ENCODE measurements at places on chromosomes 12 and 14. TPM values are rescaled to one million over a fixed set of nuclear protein-coding genes. Genes with fewer than 3 reads are reported as not detected.
A peak's percentile ranks its signal among the peaks of the same experiment; 100 is the strongest.

GRCh38 chr12:93740751-93741150 lies 63.6 kb downstream of the CRADD start:
- DNase-seq: peak; percentile 34

DNA sequence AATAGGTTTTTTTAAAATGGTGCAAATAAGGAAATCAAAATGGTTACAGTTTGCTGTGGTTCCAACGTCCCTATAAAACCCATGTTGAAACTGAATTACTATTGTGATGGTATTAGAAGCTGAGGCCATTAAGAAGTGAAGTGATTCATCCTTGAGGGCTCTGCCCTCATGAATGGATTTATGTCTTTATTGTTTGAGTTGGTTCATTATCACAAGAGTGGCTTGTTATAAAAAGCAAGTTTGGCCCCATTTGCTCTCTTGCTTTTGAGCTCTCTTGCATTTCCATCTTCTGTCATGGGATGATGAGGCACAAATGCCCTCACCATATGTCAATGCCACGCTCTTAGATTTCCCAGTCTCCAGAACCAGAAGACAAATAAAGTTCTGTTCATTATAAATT lies 62.3 kb downstream of the PRKD1 start:
- DNase-seq: peak; percentile 98

DNA sequence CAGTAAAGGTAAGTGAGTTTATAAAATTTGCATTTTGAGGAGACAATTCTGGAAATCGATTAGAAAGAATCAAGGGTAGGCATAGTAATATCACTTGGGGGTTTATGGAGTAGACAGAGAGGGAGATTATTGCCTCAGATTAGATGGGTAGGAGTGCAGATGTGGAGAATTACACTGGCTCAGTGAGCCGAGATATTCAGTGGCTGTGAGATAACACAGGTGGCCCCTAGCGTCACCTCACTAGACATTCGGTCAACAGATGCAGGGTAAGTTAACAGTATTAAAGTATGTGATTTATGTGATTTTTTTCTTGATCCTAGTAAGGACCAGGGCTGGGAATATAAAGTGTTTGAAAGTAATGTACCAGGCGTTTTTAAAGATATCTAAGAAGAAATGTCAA lies 39.6 kb upstream of the KLRD1 start:
- DNase-seq: no peak

- DNase-seq: no peak
Measured at GRCh38 chr14:72336311-72336980, 404.2 kb downstream of the RGS6 start.

- no peak for DNase-seq
Measured at GRCh38 chr12:12047682-12048081, 23.1 kb upstream of the BCL2L14 start.

DNA sequence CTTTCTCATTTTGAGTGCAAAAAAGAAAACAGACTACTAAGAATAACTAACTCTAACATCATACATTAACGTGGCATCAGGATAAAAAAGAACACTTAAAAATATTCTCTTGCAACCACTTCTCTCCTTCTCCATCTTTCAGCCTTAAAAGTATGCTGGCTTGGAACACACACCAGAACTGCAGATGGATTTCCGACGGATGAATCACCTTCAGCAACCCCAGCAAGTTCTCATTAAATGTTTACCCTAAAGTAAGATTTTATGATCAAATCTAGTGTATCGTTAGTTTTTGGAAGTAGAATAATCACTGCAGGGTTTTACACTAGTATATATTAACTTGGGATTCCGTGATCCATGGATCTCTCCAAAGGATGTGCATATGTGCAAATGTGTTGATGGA lies 1.2 kb downstream of the NEK9 start:
- no peak for DNase-seq

- DNase-seq: no peak
Measured at GRCh38 chr14:33669111-33669510, 281.8 kb downstream of the EGLN3 start.

The GLI1 gene
- 1.9 TPM for total RNA-seq

The RGS6 gene
- total RNA-seq: not detected

The RNF212B gene
- not detected for total RNA-seq

The PNN gene
- 15.4 TPM for total RNA-seq

The KRT73 gene
- not detected for total RNA-seq

The FBLN5 gene
- total RNA-seq: 119 TPM

The KRT7 gene
- not detected for total RNA-seq

The GUCY2C gene
- total RNA-seq: 0.11 TPM

The NFATC4 gene
- 0.53 TPM for total RNA-seq

The SRGAP1 gene
- total RNA-seq: 20.7 TPM
